NCI-H446 (cell line): ENCODE measurements at places on chromosomes 11 and 22.
A peak's percentile ranks its signal among the peaks of the same experiment; 100 is the strongest.

GRCh38 chr11:74072721-74073120 is 63.8 kb upstream of the UCP3 start:
- no peak for DNase-seq

DNA sequence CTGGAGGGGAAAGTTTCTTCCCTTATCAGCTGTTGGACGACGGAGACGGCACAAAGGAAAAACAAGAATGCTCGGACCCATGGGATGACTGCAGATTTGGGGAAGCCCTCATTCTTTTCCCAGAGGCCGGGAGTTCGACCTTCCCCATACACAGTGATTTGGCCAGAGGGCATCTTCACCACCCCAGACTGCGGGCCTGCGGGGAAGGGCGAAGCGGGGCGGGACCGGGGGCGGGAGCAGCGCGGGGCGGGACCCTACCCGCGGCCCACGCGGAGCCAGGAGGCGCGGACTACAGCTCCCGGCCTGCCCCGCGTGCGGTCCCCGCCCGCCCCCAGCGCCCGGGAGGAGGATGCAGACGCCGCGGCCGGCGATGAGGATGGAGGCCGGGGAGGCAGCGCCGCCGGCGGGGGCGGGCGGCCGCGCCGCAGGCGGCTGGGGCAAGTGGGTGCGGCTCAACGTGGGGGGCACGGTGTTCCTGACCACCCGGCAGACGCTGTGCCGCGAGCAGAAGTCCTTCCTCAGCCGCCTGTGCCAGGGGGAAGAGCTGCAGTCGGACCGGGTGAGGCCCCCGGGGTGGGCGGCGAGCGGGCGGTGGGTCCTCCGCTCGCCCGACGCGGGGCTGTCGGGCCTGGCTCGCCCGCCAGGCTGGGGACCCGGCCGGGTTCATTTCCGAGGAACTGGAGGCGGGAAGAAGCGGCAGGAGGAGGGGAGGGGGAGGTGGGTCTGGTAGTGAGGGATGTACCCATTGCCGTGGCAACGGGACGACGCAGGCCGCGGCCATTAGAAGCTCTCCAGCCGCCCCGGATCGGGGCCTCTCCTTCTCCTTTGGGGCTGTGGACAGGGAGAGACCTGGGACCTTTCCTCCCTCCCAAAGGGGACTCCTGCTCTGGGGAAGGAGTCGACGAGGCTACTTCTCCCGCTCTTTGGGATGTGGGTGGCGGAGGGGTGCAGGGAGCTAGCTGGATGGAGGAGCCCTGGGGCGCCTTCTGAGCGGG is at the start of gene KCTD17:
KCTD17 (plus strand) TSS at position 352 of the 995 bp plus-strand sequence; CDS start at position 371, 19 bp downstream.
- peak; percentile 20 for DNase-seq

DNA sequence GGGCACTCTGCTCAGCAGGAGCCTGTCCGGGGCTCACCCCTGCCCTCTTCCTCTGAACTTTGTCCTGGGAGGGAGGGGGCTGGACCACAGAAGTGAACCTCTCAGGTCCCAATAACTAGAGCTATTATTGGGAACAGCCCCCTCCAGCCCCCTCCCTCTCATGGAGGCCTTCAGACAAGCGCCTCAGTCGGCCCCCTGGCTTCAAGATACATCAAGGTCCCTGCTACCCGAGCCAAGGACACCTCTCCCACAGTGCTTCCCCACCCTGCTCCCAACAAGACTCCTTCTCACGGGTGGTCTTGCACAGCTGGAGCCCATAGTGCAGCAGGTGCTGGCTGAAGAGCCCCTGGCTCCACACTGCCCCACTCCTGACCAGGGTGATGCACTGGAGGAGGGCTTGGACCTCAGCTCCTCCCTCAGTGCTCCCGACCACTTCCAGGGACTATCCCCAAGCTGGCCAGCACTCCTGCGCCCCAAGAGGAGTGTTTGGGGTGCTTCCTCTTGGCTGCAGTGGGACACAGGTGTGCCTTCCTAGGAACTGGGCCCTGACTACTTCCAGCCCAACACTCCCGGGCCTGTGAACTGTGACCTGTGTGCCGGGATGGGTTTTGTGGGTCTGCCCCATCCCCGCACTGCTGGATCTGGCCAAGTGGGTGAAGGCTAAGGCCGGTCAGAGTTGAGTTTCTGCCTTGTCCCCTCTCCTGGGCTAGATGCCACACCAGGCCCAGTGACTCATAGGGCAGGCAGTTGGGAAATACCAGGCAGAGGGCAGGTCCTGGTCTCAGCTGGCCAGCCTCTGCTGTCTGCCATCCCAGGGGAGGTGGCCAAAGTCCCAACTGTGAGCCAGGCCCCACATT is 2.2 kb downstream of the PNPLA2 start:
- DNase-seq, result no peak

DNA sequence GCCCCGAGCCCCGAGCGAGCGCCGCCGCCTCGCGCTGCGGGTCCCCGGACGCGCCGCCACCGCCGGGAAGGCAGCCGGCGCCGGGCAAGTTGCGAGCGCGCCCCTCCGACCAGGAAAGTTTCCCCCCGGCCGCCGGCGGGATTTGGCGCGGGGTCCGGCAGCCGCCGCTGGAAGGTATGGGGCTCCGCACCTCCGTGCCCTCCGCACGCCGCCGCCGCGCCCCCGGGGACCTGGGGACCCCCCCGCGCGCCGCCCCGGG is 281 bp downstream of the TSPAN18 start:
- no peak for DNase-seq

- peak; percentile 26 for DNase-seq
Observed at GRCh38 chr11:12066799-12067508, 43.4 kb upstream of the MICAL2 start.

DNA sequence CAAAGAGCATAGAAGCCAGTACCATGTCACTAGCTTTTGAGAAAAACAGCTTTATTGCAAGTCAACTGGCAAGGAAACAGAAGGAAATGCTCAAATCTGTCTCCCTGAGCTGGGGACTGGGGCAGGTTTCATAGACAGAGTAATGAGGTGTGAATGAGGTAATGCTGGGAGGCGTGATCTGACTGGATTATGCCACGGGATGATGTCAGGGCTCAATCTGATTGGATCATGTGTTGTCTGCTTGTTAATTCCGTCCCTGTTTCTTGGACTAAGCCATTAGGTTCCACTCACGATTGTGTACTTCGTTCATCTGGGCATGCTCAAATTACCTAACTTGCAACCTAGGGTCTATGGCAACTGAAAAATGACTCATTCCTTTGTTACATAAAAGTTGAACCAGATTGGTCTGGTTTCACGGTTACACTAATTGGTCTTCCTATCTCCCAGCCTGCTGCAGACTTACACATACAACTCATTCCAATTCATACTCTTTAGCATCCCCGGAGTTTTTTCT is 20.2 kb upstream of the OR10A5 start:
- no peak for DNase-seq

GRCh38 chr22:17788528-17789378 is 14.5 kb upstream of the BID start:
- no peak for DNase-seq

DNA sequence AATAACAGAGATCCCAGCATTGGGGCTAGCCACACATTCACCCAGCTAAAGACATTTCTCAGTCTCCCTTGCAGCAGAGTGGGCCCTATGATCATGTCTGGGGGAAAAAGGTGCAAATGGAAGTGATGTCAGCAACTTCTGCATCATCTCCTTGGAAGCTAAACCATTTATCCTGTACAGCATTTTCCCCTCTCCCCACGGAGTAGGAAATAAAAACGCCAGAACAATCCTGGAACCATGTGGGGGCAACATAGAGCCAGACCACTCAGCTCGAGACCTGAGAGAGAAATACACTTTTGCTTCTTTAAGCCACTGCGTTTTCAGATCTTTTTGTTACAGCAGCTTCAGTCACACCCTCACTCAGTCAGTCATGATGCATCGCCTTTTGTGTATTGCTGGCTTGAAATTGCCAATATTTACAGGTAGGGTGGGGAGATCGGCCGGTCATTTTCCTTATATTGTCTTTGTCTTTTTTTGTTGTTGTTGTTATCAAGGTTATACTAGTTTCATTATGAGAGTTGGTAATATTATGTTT is 9.1 kb upstream of the RAC2 start:
- no peak for DNase-seq

DNA sequence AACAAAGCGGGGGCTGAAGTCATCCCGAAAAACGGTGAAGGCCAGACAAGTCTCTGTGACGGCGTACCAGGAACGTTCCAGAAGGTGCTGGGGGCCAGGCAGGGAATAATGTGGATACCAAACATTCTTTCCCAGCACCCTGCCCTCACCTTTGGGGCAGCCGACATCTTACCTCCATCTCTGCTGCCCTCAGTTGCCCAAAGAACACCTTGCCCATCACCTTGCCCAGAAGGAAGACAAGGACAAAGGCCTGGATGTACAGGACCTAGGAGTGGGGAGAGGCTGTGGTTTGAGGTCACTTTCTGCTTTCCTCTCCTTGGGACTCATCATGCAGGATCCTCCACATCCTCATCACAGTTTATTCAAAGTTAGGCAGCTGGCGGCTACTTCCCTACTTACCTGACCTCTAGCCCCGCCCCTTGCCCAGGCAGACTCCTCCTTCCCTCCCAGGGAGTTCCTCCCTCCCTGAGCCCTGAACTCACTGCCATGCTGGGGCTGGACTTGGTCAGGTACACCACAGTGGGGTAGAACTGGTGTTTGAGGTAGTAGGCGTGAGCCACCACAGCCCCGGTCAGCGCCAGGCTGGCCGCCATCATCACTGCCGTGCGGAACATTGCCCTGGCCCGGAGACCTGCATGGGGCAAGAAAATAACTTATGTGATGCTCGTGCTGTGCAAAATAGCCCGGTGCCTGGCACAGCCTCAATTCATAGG is 1.2 kb downstream of the SYVN1 start:
- DNase-seq, result no peak

DNA sequence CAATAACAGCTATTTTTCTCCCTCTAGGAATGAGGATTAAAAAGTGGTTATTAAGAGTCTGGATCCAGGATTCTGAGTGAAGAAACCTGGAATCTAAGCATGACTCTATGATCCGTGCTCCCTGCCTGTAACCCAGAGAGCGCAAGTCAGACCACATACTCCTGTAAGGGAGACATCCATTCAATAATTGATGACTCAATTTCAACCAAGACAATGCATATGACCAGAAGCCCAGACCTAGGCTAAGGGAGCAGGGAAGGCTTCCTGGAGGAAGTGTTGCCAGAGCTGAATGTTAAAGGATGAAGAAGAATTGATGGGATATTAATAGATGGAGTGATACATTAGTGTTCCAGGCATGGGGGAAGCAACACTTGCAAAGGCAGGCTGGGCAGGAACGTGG is 13.8 kb upstream of the PAMR1 start:
- DNase-seq, result no peak

DNA sequence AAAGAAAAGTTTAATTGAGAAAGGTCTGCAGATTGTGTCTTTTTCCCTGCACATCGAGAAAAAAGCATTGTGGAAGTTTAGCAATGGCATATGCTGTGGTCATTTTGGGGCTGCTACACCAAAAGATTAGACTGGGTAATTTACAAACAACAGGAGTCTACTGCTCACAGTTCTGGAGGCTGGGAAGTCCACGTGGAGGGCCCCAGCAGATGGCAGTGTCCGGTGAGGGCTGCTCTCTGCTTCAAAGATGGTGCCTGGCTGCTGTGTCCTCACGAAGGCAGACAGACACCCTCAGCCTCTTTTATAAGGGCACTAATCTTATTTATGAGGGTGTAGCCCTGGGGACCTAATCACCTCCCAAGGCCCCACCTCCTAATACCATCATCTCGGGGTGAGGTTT is 21.1 kb downstream of the PHF21B start:
- DNase-seq, result no peak

DNA sequence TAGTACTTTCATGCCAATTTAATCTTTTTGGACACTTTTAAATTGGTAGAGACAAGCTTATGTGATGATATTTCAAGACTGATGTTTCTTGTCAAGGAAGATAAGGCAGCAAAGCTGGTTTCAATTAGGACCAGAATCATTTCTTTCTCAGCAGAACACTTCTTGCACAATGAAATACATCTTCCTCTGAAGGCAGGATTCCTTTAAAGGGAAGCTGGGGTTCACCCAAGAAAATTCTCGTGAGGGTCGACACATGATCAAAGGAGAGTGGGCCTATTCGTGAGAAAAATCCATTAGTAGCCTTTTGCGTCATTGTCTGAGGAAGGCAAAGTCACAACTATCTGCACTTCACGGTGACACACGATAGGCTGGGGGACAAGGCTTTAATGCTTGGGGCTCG is 17.6 kb downstream of the TTC12 start:
- DNase-seq, result no peak

DNA sequence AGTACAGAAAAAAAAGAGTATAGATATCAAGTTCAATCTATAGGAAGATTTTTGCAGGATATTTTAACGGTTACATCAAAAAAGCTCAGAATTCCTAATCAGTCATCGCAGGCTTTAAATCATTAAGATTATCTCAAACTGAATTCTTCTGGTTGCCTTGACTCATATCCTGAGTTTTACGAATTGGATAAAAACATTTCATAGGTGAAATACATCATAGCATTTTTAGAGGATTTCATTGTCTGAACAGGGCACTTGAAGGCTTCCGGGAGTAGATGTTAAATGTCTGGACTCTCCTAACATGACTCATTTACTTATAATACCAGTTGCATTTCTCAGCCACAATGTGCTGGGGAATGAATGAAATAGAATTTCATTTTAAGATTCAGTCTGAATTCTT is 2216.6 kb upstream of the RAG2 start:
- no peak for DNase-seq

DNA sequence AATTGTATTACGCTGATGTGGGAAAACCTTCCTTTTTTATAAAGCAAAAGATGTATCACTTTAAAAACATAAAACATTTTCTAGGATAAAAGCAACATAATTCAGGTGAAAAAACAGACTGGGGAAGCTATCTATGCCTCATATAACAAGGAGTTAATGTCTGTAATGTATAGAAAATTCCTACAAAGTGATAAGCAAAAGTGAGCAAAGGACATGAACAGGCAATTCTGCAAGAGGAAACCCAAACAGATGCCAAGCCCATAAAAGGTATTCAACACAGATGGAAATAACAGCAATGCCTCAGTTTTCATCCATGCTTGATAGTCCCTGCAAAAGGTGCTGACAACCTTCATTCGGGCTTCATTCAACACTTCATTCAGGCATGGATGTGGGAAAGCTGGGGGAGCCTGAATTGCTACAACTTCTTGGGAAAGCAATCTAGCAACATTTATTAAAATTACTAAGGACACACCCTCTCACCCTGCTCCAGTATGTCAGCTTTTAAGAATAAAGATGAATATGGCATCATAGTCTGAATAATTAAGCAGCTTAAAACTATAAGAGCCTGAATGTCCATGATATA is 39.3 kb downstream of the KCNQ1OT1 start:
- no peak for DNase-seq

GRCh38 chr11:78290293-78291176 is 101.8 kb downstream of the USP35 start:
- no peak for DNase-seq
